ENCODE measurements at places on chromosomes 3 and 15.

GRCh38 chr15:53559364-53560277 is 199.8 kb downstream of the WDR72 start:
- no peak for DNase-seq

GRCh38 chr3:119245778-119246177 is 5.1 kb upstream of the B4GALT4 start:
- no peak for DNase-seq

GRCh38 chr3:117587416-117587815 is 877.8 kb downstream of the TUSC7 start:
- DNase-seq = no peak

- no peak for DNase-seq
These were observed 41.2 kb downstream of the ADIPOQ start for GRCh38 chr3:186883686-186884058.

- DNase-seq = no peak
These were observed 1042.9 kb downstream of the NTRK3 start for GRCh38 chr15:87213626-87214025.

- DNase-seq = no peak
These were observed 86.3 kb downstream of the RSL24D1 start for GRCh38 chr15:55110446-55110845.

GRCh38 chr3:133191818-133192217 is 153.6 kb downstream of the TMEM108 start:
- DNase-seq = no peak
